ENCODE measurements at places on chromosomes 13 and 19.

- DNase-seq, result peak; percentile 40
Observed at GRCh38 chr13:74132776-74133656, 1.2 kb downstream of the KLF12 start.

- DNase-seq, result no peak
Observed at GRCh38 chr13:19767966-19768365, 14.8 kb downstream of the PSPC1 start.

- no peak for DNase-seq
Observed at GRCh38 chr13:101309014-101309619, 107.2 kb downstream of the NALCN start.

- DNase-seq, result no peak
Observed at GRCh38 chr13:73520566-73521289, 461.9 kb downstream of the KLF5 start.

GRCh38 chr19:29541473-29542253, 15.9 kb downstream of the VSTM2B start:
- no peak for DNase-seq

GRCh38 chr19:5947435-5947834, 30.5 kb downstream of the RANBP3 start:
- no peak for DNase-seq

DNA sequence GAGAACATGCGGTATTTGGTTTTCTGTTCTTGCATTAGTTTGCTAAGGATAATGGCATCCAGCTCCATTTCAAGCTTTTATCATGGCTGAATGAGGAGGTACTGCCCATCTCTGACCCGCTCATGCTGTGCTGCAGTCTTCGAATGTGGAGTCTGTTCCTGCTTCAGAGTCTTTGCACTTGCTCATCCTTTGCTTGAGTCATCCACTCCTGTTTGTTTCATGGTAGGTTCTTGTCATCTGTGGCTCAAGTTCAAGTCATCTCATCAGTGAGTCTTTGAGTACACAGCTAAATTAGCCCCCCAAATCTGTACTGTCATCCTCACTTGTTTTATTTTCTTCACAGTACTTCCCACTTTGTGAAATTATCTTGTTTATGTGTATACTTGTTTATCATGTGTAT, 5.4 kb downstream of the UCHL3 start:
- DNase-seq, result no peak

GRCh38 chr13:39887387-39887786, 231.9 kb downstream of the COG6 start:
- no peak for DNase-seq

DNA sequence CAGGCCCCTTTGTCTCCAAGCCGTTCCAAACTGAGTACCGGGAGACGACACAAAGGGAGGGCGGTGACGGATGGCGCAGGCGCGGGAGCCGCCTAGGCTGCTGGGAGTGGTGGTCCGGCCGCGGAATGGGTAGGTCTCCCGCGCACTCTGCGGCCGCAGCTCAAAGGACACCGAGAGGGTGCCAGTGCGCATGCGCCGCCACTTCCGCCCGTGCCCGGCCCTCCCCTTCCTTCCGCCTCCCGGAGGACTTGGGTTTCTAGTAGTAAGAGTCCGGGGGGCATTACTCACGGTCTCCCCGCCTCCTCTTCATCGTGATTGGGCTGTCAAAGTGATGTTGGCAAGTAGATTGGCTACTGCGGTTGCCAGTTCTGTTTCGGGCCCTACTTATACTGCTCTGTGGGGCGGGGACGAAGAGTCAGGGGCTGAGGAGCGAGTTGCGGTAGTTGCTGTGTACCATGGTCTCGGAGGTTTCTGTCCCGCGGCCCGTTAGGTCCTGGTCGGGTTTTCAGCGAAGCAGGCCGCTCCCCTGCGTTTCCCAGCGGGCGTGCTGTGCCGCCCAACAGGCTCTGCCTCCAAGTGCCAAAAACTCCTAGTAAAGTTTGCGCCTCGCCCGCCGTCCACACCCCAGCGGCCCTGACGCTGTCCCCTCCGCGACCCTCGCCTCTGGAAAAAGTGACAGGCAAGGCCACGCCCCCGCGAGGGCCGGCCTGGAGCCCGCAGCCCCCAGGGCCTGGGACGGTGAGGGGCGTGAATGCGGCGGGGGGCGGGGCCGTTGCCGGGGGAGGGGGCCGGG, 455 bp upstream of the ING1 start:
- DNase-seq, result peak; percentile 97

DNA sequence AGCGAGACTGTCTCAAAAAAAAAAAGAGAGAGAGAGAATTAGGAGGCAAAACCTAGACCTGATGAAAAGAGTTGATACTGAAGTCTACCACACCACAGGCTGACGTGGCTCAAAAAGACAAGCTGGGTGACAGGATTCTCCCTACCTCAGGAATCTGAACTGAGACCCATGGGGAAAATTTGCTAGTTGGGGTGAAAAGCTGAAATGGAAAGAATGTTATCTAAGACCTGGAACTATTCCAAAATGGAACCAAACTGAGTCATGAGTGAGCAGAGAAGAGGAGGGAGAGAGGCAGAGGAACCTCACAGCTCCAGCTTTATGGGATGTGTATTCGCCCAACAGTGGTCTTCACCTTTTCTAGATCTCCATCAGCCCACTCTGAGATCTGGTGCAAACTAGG, 11.7 kb downstream of the SMG9 start:
- no peak for DNase-seq

DNA sequence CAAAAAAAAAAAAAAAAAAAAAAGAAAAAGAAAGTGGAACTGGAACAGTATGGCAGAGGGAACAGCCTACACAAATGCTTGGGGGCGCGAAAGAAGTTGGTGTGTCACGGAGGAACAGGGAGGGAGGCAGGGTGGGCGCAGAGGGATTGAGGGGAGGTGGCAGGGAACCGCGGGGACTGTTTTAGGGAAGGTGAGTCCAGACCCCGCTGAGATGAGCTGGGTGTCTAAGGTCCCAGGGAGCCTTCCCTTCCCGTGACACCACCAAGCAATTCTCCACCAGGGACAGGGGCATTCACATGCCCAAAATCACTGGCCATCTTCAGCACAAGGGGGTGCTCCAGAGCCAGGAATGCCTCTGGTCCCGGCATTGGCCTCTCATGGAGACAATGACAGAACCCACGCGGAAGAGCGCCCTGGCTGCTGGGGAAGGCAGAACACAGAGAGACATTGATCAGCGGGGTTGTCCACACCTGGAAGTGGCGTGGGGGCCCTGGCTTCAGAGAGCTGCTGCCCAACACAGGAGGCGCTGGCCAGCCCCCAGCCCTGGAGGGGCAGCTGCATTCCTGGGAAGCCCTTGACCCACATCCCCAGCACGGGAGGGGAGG, 6.9 kb downstream of the PEAK3 start:
- DNase-seq, result peak; percentile 53

DNA sequence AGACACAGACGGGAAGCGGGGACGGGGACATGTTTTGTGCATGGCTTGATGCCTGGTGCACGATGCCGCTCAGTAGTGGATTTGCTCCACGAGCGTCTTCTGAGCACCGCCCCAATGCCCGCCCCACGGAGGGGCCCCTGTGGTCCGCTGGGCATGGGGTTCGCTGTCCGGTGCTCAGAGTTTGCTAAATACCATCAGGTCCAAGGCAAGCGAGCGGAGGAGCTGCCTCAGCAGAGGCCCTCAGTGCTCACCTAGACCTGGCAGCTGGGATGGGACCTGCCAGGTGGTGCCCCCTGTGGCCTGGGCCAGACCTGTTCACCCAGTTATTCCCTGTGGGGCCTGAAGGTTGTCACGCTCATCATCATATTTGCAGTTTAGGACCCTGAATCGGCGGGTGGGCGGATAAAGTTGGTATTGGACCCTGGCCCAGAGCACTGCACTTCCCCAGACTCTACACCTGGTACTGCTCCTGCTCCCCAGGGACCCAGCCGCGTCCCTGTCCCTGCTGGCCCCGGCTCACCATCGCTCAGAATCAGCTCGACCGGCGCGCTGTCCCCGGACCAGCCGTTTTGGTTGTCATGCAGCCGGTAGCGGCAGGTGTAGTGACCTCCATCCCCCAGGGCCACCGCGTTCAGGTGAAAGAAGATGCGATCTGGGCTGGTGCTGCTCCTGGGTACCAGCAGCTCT, 2.3 kb downstream of the A1BG start:
- DNase-seq, result no peak

GRCh38 chr19:54478677-54479266, 5.7 kb upstream of the CDC42EP5 start:
- DNase-seq, result peak; percentile 30

GRCh38 chr19:3572132-3572854, 451 bp upstream of the HMG20B start:
- DNase-seq, result peak; percentile 94

- no peak for DNase-seq
Observed at GRCh38 chr13:69660155-69660554, 447.5 kb upstream of the ATXN8OS start.

DNA sequence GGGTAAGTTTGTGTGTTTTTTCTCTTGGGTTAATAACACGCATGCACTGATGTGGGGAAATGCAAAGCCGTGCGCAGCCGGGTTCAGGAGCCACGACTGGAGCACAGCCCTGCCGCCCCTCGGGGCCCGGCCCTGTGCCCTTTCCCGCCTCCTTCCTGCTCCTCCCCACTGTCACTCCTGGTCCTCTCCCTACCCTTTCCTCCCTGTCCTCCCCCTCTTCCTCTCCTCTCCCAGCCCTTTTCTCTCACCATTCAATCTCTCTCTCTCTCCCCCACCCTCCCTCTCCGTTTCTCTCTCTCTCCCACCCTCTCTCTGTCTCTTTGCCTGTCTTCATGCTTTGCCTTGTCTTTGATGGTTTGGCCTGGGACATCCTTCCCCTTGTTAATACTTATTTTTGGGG, 27.2 kb downstream of the PLEKHJ1 start:
- DNase-seq, result no peak

- no peak for DNase-seq
Observed at GRCh38 chr13:22227895-22228294, 557.0 kb downstream of the FGF9 start.

DNA sequence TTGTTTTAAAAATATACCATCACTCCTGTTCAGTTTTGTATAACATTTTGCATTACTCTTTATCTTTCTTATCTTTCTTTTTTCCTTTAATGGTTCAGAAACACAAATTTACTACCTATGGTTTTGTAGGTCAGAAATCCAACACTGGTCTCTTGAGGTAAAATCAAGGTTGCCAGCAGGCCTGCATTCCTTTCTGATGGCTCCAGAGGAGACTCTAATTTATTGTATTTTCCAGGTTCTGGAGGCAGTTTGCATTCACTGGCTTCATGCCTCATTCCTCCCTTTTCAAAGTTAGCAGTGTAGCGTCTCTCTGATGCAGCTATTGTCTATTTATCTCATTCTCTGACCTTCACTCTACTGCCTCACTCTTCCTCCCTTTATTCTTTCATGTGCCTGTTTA, 767.4 kb downstream of the SLITRK6 start:
- DNase-seq, result no peak

DNA sequence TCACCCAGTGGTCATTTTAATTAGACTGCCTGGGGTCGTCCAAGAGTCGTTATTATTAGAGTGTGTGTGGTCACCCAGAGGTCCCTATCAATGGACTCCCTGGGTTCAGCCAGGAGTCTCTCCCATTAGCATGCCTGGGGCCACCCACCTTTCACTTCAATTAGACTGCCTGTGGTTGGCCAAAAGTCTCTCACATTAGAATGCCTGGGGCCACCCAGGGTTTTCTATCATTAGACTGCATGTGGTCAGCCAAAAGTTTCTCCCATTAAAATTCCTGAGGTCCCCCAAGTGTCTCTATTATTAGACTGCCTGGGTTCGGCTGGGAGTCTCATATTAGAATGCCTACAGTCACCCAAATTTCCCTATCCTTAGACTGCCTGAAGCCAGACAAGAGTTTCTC, 1472.6 kb downstream of the UQCRFS1 start:
- no peak for DNase-seq

GRCh38 chr13:45541806-45542205, 73.7 kb downstream of the ERICH6B start:
- DNase-seq, result no peak

GRCh38 chr13:51623473-51623872, 39.2 kb downstream of the WDFY2 start:
- DNase-seq, result no peak

- no peak for DNase-seq
Observed at GRCh38 chr13:28626266-28626665, 32.7 kb upstream of the POMP start.

DNA sequence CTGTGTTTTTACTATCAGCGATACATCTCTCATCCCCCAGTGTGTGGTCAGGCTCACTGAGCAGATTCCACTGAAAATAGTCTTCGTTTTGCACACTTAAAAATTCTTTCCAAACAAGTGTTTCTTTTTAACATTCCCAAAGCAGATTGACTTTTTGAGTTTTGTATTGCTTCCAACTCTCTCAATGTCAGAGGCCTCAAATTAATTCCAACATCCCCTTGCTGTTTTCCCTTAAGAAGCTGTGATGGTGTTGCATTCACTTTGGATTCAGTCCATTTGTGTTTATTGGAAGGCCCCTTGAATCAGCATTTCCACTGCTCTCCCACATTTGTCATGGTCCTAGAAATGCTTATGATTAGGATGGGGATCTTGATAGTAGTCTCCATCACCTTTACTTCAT, 228.7 kb downstream of the KCNRG start:
- no peak for DNase-seq

- DNase-seq, result peak; percentile 72
Observed at GRCh38 chr13:79423801-79424642, 18.0 kb upstream of the RBM26 start.

- no peak for DNase-seq
Observed at GRCh38 chr13:54162069-54162468, 1133.5 kb downstream of the OLFM4 start.

GRCh38 chr13:73715114-73715910, 418.9 kb downstream of the KLF12 start:
- no peak for DNase-seq

DNA sequence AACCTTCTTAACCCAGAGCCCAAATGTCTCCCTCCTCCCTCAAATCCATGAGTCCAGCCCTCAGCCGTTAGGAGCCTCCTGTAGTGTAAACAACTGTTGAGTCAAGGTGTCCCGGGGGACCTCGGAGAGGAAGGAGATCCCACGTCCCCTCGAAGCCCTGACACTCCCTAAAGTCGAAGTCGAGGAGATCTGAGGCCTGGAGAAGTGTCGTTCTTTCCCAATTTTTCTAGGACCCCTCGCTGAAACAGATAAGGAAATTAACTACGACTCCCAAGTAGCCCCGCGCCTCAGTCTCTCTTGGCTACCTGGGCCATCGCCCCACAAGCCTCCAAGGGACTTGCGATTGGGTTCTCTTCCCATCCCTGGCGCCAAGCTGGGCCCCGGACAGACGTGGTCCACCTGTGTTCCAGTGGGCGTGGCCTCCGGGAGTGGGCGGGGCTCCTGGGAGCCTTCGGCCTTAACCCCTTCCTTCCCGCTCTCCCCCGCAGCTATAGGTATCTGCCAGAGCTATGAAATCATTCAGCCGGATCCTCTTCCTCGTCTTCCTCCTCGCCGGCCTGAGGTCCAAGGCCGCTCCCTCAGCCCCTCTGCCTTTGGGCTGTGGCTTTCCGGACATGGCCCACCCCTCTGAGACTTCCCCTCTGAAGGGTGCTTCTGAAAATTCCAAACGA, 869 bp downstream of the GFY start:
- DNase-seq, result no peak

All from NCI-H1694 treated with DMSO at 0.1 percent for 48 hours (cell line).